Activated CD4-positive, alpha-beta T cell treated with anti-CD3 and anti-CD28 coated beads for 36 hours (primary cell): ENCODE measurements at places on chromosomes 13 and 19. TPM values are rescaled to one million over a fixed set of nuclear protein-coding genes. Genes with fewer than 3 reads are reported as not detected.

DNA sequence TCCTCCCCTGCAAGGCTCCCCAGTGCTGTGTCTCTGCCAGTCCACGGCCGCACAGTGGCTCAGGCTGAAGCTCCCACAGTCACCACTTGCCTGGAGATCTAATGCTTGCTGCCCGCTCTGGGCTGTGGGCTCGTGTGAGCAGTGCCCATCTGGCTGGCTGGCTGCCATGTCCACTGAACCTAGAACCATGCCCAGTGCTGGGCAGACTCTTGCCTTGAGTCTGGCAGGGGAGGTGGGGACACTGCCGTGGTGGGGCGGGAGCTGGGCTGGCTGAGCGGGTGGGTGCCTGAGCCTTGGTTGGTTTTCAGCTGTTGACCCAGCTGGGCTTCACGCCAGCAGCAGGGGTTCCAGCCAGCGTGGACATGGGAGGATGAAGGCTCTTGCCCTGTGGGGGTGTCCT, 52.3 kb downstream of the CRTC1 start:
- no peak for DNase-seq

DNA sequence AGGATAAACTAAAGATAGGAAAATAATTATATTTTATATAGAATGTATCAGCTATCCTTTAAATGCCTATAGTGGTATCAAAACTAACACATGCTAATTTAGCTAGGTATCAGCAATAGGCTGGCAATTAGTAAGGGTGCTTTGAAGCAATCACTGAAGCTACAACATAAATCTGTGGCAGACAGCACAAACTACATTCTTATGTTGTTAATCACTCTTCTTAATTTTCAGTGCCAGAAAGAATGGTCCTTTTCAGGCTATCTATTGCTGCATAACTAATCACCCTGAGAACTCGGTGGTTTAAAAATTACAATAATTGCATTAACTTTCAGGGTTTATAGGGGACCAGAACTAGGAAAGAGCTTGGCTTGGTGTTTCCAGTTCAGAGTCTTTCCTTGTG, 963.1 kb downstream of the EFNB2 start:
- no peak for DNase-seq

GRCh38 chr13:27919934-27920676, at the start of gene PDX1:
TSS of gene PDX1 (plus strand) at chr13:27920000. CDS start at chr13:27920139, 139 bp downstream.
- no peak for DNase-seq

Gene CD79A
- total RNA-seq, result 4.1 TPM

Gene SERP2
- total RNA-seq, result 0.63 TPM

DNA sequence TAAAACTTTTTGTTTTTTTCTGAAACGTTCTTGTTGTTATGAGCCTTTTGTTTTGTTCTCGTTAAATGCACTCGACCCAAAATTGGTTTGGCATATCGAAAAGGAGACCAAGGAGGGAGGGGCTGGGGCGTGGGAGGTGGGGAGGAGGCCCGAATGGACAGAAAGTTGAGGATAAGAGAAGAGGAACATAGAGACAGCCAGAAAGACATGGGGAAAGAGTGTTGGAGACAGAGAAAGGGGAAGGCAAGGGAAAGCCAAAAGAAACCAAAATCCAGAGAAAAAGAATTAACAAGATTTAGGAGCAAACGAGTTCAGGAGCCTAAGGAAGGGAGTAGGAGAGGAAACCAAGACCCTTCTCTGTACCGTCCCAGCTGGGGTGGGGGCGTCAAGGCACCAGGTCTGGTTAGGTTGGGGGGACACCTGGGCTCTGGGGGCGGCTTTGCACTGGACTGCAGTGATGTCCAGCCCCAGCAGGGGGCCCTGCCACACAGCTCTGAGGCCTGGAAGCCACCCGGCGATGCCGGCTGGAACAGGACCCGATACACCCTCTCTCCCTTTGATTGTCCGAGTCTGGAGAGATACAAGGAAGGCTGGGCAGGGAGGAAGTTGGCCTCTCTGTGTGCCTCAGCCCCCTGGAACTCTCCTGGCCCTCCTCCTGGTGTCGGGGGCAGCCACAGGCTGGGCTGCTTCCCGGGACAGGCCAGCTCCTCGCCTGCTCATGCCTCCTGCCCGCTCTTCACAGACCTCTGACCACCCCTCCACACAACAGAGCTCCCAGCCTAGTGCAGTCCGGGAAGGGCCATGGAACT, 11.6 kb upstream of the ASF1B start:
- DNase-seq, result peak; percentile 74

GRCh38 chr19:51448411-51449016, 9.7 kb downstream of the SIGLEC8 start:
- DNase-seq, result peak; percentile 77

GRCh38 chr13:101417043-101417406, 717 bp upstream of the NALCN start:
- no peak for DNase-seq

- no peak for DNase-seq
Observed at GRCh38 chr13:111398196-111398595, 77.8 kb downstream of the TEX29 start.

Gene ZSCAN1
- not detected for total RNA-seq

GRCh38 chr13:112740502-112741131, 50.8 kb downstream of the ATP11A start:
- no peak for DNase-seq

DNA sequence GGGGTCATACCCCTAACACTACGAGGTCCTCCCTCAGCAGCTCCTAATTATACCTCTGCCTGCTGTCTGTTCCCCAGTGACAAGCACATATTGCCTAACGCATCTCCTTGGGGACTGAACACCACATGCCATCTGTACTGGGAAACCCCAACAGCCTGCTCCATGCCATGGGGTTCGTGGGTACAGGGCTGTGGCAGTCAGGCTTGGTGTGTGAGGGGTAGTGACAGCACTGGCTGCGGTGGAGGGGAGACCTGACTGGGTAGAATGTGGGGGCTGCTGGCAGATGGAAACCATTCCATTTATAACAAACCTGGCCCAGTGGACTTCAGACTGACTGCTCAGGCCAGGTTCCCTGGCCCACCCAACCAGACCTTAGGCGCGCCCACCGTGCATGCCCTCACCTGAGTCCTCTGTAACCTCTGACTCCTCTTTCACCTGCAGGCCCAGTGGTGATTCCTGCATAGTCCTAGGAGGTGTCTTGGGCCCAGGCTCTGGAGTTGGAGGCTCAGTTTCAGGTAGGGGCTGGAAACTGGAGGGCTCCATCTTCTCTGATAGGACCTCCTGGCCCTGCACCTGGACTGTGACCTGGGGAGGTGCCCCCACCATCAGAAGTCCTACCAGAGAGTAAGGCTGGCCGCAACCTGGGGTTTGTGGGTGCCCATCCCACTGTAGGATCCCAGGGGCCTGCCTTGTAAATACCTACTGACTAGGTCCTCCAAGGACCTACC, 3.0 kb downstream of the MZF1 start:
- DNase-seq, result peak; percentile 4

Gene CPT1C
- 1.1 TPM for total RNA-seq

- DNase-seq, result no peak
Observed at GRCh38 chr19:608155-609003, 18.7 kb downstream of the HCN2 start.

GRCh38 chr19:4555657-4556561, 3.6 kb downstream of the SEMA6B start:
- DNase-seq, result no peak

Gene PLPPR3
- total RNA-seq, result not detected

Gene HCST
- total RNA-seq, result 27.0 TPM

Gene NPAS1
- not detected for total RNA-seq

Gene SHISA7
- not detected for total RNA-seq

DNA sequence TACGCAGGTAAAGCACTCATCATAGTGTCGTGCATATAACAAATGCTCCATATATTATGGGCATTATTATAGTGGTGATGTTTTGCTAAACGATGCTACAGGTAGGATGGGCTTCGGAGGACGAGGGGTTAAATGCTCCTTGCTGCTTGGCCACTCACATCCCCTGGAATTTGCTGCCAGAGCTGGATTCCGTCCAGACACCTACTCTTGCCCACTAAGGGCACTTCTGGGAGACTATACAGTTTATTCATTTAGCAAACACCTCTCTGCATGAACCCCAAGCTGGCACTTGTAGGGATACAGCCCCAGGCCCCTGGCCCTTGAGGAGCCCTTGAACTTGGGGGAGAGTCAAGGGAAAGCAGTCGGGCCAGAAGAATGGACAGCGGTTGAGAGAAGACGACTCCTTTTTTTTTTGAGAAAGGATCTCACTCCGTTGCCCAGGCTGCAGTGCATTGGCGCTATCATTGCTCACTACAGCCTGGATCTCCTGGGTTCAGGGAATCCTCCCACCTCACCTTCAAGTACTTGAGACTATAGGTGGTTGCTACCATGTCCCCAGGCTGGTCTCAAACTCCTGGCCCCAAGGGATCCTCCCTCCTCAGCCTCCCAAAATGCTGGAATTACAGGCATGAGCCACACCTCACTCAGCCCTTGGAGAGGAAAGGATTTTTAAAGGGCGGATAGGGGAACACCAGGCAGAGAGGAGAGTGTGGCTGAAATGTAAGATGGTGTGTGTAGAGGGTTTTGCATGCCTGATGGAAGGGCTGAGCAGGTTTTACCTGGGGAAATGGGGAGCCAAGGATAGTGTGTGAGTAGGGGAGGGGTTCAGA, 1.1 kb upstream of the MRPL34 start:
- DNase-seq, result no peak

Gene C19orf67
- total RNA-seq, result 0.21 TPM

- DNase-seq, result no peak
Observed at GRCh38 chr13:31674051-31674450, 65.3 kb upstream of the RXFP2 start.

- no peak for DNase-seq
Observed at GRCh38 chr13:75651013-75651412, 14.9 kb downstream of the LMO7 start.

Gene KLK15
- not detected for total RNA-seq

GRCh38 chr13:49098198-49098597, 121.9 kb upstream of the MLNR start:
- DNase-seq, result peak; percentile 16

DNA sequence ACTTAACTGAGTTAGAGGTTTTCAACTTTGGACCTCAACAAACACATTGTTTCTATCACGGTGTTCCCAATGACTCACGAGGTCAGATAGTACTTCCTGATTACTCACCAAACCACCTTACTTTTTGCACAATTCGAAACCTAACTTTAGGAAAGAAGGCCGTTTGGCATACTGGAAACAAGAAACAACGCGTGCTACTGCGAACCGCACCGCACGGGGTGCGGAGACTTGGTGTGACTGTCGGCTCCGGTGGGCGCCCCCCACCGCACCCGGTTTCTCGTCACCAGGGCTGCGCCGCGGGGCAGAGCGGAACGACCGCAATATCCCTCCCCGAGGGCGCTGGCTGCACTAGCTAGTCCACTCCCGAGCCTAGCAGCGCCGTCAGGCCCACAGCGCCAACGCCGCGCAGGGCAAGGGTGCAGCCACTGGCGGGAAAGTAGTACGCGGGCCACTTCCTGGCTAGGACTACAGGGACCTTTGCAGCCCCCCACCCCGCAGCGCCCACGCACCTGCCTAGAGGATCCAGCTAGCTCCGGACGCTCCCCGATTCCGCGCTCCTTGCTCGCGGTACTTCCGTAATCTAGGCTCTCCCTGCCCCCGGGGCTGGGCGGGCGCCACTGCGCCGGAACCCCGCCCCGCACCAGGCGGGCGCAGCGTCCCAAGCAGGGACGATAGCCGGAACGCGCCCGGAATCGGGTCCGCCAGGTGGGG, at the start of gene PARP4:
Gene PARP4 (minus strand): TSS at position 582 of the 711 bp plus-strand sequence. CDS start 9,002 bp downstream, outside the sequence.
- peak; percentile 81 for DNase-seq

Gene GAMT
- 31.5 TPM for total RNA-seq

- DNase-seq, result no peak
Observed at GRCh38 chr19:5024282-5024681, 55.4 kb downstream of the KDM4B start.

GRCh38 chr19:543910-544608, at the start of gene GZMM:
TSS of gene GZMM (plus strand) at chr19:544053. CDS start at chr19:544072, 19 bp downstream.
- DNase-seq, result peak; percentile 84

DNA sequence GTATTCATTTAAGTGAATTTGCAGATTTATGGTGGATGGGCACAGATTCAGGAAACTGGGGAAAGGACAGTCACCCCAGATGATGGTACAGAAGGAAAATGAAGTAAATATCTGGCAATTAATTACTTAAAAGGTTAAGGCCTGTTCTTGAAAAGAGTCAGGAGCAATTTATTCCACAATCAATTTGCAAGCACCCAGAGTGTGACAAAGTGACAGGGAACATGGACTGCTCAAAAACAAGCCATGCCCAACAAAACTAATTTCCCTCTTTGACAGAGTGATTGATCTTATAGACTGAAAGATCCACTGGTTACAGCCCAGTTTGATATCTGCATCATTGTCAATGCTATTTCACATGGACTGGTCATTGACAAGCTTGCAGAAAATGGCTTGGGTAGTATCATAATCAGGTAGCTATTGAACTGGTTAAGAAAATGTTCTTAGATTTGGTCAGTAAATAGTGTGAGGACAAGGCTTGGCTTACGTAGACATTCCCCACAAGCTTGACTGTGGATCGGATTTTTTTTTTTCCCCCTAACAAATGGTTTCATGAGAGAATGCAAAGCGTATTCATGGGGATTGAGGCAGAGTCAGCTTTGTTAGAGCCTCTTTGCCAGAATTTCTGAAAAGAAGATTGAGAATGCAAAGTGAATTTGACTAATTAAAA, 584.6 kb downstream of the GPC6 start:
- DNase-seq, result no peak

- no peak for DNase-seq
Observed at GRCh38 chr19:51277112-51277511, 26.2 kb downstream of the SIGLECL1 start.

Gene ZNF808
- total RNA-seq, result 29.9 TPM

GRCh38 chr13:94917824-94918223, 205.5 kb upstream of the SOX21 start:
- no peak for DNase-seq

Gene FXYD1
- 2.4 TPM for total RNA-seq

Gene PLK5
- not detected for total RNA-seq

- DNase-seq, result no peak
Observed at GRCh38 chr19:40239415-40240226, 13.1 kb upstream of the CCNP start.

DNA sequence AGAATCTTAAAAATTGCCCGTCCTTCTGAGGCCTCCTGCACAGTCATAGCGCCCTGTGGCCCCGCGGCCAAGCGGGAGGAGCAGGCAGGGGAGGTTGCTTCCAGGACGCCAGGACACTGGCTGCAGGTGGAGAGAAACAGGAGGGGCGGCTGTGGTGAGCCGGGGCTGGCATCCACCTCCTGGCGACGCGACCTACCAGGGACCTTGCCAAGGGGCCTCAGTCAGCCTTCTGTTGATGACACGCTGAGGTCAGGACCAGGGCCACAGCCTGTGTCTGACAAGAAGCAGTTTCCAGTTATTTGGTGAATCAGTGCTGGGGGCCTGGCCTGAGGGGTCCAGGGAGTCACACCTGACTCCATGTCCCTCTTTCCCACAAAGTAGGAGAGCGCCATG, 13.3 kb upstream of the MKNK2 start:
- no peak for DNase-seq

Gene C19orf44
- total RNA-seq, result 4.0 TPM

Gene PEG3
- total RNA-seq, result not detected

DNA sequence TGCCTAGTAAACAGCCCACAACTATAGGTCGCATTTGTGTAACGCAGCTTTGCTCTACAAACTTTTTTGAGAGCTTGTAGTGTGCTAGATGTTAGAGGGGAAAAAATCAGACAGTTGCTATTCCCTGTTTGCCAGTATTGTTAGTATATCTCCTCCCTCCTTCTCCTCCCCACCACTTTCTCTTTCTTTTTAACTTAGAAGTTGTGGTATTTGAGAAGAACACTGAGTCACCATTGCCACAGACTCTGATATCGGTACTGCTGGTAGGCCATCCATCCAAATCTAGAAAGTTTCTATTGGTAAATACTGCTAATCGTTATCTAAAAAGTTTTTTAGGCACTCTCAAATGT, 666 bp downstream of the POMP start:
- DNase-seq, result peak; percentile 27

Gene KIR3DL2
- 1.3 TPM for total RNA-seq
